ENCODE measurements at places on chromosomes 5 and 9.
A peak's percentile ranks its signal among the peaks of the same experiment; 100 is the strongest.

- DNase-seq: no peak
These were observed 203.6 kb upstream of the MVB12B start for GRCh38 chr9:126122901-126123616.

GRCh38 chr9:120928015-120928482 lies 1.5 kb upstream of the TRAF1 start:
- DNase-seq: no peak

DNA sequence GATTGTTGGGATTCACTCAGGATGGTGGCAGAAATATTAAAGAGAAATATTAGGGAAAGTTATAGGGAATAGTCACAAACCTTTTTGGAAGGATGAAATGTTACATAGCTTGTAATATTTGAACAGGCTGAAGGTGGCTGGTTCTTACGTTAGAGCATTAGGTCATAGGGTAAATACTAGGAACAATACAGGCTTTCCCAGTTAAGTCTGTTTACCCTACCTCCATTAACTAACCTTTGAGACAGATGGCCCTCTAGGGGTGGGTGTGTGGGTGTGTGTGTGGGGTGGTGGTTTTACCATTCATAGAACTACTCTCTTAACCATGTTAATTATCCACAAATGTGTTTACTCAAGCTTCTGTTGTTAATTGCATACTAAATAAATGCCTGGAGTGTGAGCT lies 94.3 kb upstream of the STK32A start:
- no peak for DNase-seq

DNA sequence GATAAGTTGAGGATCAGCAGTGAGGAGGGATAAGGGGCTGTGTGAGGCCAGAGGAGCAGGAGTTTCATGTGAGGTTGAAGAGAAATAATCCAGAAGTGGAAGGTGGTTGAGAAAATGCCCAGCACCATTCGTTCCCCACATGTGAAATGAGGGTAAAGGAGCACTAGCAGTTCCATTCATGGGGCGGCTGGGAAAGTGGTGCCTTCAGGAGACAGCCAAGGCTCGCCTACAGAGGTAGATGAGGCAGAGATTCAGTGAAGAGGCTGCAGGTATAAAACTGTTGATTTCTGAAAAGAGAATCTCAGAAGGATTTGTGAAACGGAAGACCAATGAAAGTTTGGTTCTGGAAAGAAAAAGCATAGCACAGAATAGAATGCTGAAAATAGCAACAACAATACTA lies 272.6 kb downstream of the MSX2 start:
- DNase-seq: no peak

DNA sequence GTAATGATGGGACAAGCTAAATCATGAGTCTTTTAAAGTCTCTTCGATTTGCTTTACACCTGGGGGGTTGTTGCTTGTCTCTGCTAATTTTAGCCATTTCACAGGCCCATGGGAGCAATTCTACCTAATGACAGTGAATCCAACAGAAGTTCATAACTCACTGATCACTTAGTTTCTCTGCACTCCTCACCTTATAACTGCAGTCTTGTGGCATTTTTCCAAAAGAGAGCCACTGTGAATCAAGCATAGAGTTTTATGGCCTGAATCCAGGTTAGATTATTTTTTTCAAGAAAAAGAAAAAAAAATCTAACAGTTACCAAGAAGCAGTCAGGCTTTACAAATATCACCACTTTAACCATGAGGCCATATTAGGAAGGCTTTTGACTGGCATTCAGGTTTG lies 1.5 kb upstream of the IL7R start:
- no peak for DNase-seq

- peak; percentile 14 for DNase-seq
These were observed 7.3 kb downstream of the EGFLAM start for GRCh38 chr5:38265546-38266179.

DNA sequence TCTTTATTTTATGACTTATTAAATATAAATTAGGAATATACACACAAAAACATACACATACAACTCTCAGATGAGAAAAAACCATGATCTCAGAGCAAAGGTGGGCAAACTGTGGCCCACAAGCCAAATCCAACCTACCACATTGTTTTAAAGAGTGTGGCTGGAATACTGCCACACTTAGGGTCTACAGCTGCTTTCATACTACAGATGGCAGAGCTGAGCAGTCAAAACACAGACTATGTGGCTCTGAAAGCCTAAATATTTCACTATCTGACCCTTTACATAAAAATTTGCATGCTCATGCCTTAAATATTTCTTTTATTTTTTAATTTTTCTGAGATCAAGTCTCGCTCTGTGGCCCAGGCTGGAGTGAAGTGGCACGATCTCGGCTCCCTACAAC lies 28.3 kb downstream of the LEAP2 start:
- no peak for DNase-seq

- DNase-seq: no peak
These were observed 24.0 kb upstream of the DAB2IP start for GRCh38 chr9:121627427-121627826.

- DNase-seq: no peak
These were observed 52.1 kb downstream of the C9orf50 start for GRCh38 chr9:129568560-129569501.

DNA sequence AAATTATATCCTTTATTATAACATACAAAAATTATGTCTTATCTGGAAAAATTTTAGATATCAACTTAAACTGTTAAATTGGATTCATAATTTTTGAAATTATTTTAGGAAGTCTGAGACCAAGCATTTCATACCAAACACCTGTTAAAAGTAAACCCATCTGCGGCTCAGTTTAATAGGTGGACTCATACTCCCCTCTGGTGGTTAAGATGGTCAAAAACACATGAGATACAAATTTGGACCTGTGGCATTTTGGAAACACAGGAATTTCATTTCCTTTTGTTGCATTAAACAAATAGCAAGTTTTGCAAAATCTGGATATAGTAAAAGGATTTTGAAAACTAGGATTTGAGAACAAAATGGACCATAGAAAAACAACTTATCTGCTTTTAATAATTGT lies 53.7 kb downstream of the RGMB start:
- DNase-seq: peak; percentile 17

GRCh38 chr9:125909459-125909858 lies 162.3 kb downstream of the PBX3 start:
- DNase-seq: no peak

DNA sequence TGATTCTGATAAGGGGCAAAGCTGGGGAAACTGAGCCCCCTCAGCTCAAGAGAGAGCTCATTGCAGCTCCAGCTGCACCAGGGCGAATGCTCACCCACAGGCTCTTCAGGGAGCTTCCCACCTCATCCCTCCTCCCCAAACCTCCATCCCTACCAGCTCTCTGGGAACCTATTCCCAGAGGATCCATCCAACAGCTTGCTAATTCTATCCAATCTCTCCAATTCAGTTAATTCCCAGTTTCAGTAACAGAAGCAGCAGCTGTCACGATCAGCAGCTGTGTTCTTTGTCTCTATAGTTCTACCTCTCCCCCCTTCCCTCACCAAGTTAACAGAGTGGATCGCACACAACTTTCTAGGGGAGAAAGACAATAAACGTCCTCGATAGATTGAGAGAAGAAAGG lies 135.5 kb upstream of the EFNA5 start:
- no peak for DNase-seq

GRCh38 chr9:36134761-36135505 lies 1.6 kb upstream of the GLIPR2 start:
- no peak for DNase-seq

DNA sequence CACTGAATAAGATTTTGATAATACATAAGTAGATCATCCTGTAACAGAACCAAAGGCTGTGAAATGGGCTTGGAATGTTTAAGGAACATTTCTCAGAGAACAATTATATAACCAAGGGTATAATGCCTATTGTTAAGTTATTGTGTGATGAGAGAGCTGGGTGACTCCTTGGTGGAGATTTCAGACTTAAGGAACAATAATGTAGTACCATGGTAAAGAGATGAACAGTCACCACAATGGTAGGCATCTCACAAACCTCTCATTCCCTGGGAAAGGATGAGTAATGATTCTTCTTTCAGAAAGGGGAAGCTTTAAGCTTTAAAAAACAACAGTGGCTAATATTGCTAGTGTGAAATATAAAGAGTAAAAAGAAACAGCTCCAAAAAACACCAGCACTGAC lies 147.4 kb downstream of the TRIM36 start:
- DNase-seq: no peak

DNA sequence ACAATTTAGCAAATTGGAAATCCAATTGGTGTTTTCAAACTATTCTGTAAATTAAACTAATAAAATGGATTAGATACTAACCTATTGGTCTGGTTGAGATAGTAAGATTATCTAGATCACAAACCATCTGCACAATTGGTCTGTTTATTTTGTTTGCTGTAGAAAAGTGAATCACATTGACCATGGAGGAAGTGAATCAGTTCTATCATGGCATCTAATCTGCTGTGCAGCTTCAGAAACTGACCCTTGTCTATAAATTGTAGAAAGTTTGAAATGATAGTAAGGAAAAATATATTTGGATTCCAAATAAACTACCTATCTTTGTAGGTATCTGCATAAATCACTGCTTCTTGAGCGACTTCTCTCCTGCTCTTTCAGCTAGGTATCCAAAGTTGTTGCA lies 1865.4 kb downstream of the MAT2B start:
- DNase-seq: no peak

- no peak for DNase-seq
These were observed 2.1 kb downstream of the ECPAS start for GRCh38 chr9:111481885-111482636.

DNA sequence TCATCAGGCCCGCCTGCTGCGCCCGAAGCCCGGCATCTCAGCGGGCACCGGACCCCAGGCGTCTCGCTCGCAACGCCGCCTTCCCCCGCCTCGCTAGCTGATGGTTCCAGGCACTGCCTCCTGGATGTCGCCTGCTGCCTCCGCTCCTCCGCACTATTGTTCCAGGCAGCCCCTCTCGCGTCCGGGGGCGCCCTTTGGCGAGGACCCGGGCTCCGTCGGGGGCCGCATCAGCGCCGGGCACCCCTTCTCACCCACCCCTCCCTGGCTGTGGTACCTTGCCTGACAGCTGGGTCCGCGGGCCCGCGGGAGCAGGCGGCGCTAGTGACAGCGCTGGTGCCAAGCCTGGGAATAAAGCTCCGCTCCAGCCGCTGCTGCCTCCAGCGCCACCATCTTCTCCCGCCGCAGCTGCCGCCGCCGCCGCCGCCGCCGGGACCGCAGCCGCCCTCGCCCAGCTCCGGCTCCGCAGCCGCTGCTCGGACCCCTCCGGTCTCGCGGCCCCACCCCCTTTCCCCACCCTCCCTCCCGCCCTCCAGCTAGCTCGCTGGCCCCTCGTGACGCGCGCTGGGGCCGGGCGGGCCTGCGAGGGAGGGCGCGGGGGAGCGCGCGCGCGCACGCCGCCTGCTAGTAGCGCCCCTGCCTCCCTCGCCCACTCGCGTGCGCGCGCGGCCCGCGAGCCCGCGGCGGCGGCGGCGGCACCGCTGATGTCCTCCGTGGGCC lies at the start of gene APBA1:
TSS of gene APBA1 (minus strand) at position 493 of the 717 bp plus-strand sequence.
- peak; percentile 70 for DNase-seq

DNA sequence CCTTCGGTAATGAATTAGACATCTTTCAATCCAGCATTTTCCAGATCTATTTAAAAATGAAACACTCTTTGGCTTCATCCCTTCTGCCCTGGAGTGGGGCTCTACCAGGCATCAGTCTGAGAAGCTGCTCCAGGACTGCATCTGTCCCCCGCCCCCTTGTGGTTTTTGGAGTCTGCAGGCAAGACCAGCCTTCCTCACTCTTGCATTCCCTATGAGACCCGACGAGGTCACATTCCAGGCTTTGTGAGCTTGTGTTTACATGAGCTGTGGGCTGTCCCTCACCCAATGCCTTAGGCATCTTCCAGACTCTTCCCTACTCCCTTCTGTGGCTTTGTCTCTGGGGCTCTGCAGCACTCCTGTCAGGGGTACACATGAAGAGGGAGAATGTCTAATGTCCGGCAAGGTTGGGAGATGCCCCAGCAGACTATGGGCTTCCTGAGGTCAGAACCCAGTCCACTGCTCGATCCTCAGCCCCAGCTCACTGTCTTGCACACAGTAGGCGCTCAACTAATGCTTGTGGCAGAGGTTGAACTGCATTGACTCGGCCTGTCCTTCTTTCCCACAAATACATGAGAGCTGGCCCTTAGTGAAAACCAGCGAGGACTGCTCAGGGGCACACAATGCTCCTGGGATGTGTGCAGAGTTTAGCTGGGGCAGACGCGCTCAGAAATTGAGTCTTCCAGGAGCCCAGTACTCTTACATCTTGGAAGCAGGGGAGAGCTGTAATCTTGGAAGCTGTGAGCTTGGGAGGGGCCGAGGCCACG lies 11.7 kb upstream of the GADD45G start:
- no peak for DNase-seq

DNA sequence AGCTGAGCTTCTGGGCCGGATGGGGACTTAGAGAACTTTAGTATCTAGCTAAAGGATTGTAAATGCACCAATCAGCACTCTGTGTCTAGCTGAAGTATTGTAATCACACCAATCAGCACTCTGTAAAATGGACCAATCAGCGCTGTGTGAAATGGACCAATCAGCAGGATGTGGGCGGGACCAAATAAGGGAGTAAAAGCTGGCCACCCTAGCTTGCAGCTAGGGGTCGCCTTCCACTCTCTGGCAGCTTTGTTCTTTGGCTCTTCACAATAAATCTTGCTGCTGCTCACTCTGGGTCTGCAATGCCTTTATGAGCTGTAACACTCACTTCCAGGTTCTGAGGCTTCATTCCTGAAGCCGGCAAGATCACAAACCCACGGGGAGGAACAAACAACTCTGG lies 354.0 kb downstream of the PRR16 start:
- no peak for DNase-seq

GRCh38 chr9:18487611-18488010 lies 13.7 kb downstream of the ADAMTSL1 start:
- peak; percentile 68 for DNase-seq

DNA sequence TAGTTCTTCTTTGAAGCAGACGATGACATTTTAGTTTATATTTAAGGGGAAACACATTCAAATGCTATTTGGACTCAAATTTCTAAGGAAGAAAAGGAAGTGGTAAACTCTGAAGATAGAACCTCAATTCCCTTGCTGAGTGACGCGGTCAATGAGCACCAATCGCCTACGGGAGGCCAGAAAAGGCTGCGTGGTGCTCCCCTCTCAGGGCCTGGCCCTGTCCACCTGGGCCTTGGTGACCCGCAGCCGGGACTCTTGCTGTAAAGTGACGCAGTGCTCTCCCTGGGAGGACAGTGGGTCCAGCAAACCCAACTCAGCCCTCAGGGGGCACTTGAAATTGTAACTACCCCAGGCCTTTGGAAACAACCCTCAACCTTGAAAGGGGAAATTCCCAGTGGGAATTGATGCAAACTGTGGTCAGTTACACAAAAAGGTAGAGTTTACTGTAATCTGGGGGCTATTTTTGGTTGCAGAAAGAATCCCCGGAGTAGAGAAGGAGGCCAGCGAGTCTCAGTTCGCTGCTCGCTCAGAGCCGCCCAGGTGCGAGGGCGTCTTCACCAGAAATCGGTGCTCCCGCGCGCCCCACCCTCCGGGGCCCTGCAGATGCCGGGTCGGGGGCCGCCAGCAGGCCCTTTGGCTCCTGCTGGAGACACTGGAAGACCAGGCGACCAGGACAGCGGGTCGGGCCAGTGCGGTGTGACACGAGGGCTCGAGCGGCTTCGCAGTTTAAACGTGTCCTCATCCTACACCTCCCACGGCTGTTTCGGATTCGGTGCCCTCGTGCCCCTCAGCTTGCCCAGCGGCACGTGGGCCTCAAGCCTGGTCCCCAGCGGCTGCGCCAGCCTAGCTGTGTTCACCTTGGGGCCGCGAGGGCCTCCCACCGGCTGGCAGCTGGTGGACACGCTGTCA lies 1.4 kb upstream of the ANKRD33B start:
- DNase-seq: no peak

- DNase-seq: peak; percentile 57
These were observed 69.3 kb downstream of the HSD17B3 start for GRCh38 chr9:96232539-96233241.

Data from forelimb muscle (tissue), 1 donor.